ENCODE measurements at places on chromosomes 3 and 15.

GRCh38 chr15:98671060-98672008, 23.0 kb downstream of the IGF1R start:
- DNase-seq = no peak

DNA sequence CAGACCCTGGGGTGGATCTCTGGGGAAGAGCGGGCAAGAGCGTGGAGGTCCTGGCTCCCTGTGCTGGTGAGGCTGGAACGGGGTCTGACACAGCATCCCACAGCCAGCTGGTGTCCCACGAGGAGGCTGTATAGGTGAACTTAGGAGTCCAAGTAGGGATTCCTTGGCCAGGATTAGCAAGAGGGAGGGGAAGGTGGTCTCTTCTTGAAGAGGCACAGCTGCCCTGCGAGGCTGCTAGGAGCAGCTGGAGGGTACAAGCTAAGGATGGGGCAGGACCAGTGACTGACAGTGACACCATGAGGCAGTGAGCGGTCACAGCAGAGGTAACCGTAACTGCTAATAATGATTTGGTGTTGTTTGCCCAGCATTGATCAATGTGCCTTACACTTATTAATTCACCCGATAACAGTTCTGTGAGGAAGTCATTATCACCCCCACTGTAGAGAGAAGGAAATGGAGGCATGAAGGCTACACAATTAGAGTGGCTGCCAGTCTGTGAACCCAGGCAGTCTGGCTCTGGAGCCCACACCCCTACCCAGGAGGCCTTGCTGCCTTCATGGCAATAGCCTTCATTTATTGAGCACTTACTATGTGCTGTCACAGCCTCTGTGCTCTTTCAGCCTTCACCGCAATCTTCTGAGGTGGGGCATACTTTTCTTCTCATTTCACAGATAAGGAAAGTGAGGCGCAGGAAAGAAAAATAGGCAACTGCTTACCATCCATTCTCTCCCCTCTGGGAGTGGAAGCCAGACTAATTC, 59.4 kb downstream of the TMEM44 start:
- DNase-seq = no peak

DNA sequence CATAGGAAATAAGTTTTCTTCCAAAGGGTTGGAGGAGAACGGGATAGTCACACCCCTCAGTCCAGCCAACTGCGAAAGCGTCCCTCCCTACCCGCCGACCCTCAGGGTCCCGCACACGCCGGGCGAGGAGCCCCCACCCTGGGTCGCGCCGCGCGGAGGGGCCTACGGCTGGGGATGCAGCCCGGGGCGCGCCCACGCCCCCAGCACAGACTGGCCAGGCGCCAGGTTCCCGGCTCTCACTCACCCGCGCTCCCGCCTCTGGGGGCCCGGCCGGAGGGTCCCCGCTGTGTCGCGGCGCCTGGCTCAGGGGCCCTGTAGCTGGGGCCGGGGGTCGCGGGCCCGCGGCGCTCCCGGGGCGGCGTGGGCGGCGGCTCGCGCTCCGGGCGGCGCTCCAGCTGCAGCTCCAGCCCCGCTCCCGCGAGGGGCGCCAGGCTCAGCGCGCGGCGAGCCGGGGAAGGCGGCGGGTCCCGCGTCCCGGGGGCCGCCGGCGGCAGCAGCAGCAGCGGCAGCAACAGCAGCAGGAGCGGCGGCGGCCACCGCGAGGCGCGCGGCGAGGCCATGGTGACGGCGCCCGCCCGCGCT, 375 bp downstream of the HEG1 start:
- DNase-seq = no peak

DNA sequence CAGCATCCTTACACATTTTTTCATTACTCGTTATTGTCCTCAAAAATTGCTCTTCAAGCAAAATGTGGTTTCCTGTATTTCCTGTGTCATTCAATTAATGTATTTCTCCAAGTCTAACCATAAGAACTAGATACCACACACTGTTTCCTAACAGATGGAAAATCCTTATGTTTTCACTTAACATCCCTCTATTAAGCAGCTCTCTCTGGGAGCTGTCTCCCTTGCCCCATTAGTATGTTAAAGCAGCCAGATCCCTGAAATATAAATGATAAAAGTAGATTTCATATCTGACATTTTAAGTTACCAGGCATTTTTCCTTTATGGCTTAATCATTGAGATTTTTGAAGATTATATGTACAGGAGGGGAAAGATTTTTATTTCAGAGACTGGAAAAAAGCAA, 15.9 kb downstream of the PFN2 start:
- DNase-seq = no peak

- DNase-seq = peak; percentile 14
Measured at GRCh38 chr15:36757189-36757814, 177.9 kb downstream of the CDIN1 start.

- DNase-seq = no peak
Measured at GRCh38 chr3:105423397-105423796, 56.7 kb downstream of the ALCAM start.
